ENCODE measurements at places on chromosomes 1 and 21.

- no peak for DNase-seq
Observed at GRCh38 chr1:21763236-21763635, 19.7 kb downstream of the USP48 start.

DNA sequence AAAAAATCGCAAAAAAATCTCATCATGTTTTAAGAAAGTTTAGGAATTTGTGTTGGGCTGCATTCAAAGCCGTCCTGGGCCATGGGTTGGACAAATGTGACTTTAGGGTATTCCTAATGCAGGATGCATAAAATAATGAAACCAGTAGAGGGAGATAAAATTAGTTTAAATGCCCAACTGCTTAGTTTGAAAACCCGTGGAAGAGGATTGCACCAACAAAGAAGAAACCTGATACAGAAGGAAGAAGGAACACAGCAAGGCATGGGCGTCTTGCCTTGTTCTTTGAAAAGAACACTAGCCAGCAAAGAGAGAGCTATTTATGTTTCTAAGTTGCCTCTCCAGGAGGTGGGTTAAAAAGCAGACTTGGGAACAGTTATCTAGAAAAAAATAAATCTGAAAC is 37.9 kb downstream of the WDR3 start:
- peak; percentile 22 for DNase-seq

- DNase-seq: no peak
Observed at GRCh38 chr1:165759095-165759494, 9.6 kb downstream of the TMCO1 start.

- no peak for DNase-seq
Observed at GRCh38 chr1:204977318-204977717, 65.7 kb upstream of the CNTN2 start.

DNA sequence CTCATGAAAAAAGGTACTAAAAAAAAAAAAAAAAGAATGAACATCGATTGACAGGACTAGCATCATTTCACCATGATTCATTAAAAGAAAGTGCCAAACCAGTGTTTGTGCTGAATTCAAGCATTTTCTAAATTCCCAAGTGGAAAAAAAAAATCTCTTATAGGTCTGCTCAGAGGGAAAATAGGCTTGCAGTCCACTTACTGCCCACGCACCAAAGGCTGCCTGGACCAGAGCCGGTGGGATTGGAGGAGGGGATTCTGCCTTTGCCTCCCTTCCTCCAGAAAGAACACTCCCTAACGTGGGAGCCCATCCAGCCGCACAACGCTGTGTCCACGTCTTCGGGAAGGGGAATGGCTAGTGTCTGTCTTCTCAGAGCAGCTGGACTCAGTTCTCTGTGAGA is 5.5 kb upstream of the TRAPPC10 start:
- peak; percentile 52 for DNase-seq

DNA sequence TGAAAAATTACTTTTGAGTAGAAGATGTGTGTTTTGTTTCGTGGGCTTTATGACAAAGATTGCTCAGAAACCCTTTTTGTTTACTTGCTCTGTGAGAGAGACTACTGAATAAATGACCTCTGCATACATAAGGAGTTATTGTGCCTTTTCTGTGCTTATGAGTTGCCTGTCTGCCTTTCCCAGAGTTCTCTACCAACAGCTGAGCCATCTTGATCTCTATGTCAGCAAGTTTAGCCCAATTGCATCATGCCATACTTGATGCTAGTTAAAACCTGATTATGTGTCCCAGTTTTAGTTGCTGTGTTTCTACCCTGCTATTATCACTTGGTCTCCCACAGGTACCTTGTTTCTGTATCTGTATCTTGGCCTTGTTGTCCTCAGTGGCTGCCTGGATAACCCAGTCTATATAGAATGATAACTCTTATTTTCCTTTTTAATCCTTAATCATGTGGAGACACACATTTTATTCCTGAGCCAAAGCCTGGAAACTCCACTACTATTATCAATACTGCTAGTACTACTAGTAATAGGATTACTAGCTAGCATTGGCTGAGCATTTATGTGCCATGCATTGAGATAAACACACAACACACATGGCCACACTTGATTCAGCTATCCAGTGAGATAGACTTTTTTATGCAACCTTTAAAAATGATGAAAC is 28.7 kb upstream of the GNG12 start:
- DNase-seq: no peak

- no peak for DNase-seq
Observed at GRCh38 chr1:89532228-89532627, 7.6 kb downstream of the LRRC8B start.

DNA sequence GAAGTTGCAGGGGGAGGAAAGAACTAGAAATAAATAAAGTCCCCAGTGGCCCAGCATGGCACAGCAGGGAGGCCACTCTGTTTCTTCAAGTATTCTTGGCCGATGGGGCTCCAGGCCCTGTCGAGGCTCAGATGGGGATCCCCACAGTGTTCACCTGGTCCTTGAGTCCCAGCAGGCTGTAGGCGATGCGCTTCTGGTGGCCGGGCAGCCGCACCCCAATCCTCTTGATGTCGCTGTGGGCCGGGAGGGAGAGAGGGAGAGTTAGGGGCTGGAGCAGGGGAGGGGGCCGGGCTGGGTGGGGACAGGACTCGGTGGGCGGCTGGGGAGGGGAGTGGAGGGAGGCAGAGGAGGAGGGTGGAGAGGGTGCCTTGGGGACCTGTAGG is 30.8 kb downstream of the EPHA2 start:
- DNase-seq: no peak

GRCh38 chr1:170407581-170407980 is 124.4 kb upstream of the GORAB start:
- DNase-seq: no peak

- no peak for DNase-seq
Observed at GRCh38 chr1:6914706-6915105, 129.5 kb downstream of the CAMTA1 start.

- no peak for DNase-seq
Observed at GRCh38 chr1:162147760-162148159, 78.3 kb downstream of the NOS1AP start.

GRCh38 chr1:158961178-158961577 is 29.8 kb downstream of the PYHIN1 start:
- DNase-seq: no peak

GRCh38 chr1:245154429-245155271 is at the start of gene KIF26B:
Gene KIF26B, plus strand, starts transcription at chr1:245154985. Its CDS starts 440 bp downstream, at chr1:245155425.
- peak; percentile 50 for DNase-seq

GRCh38 chr21:45348591-45349327 is 56.2 kb upstream of the COL18A1 start:
- DNase-seq: no peak

All from brain microvascular endothelial cell (primary cell).